ENCODE measurements at places on chromosomes 7 and 10. TPM values are rescaled to one million over a fixed set of nuclear protein-coding genes. Genes with fewer than 3 reads are reported as not detected.

The DYDC2 gene
- total RNA-seq: not detected

The FRG2B gene
- not detected for total RNA-seq

The VENTX gene
- not detected for total RNA-seq

The SLC37A3 gene
- total RNA-seq: 78.6 TPM

The TAS2R3 gene
- 1.7 TPM for total RNA-seq

The GBX1 gene
- not detected for total RNA-seq

The COL17A1 gene
- under 0.01 TPM for total RNA-seq

The MIOS gene
- 21.7 TPM for total RNA-seq

The CRYGN gene
- total RNA-seq: not detected

The PDSS1 gene
- total RNA-seq: 17.6 TPM

The ZNF467 gene
- total RNA-seq: under 0.01 TPM

The SPOCK2 gene
- 0.33 TPM for total RNA-seq

The ANKRD61 gene
- not detected for total RNA-seq

The C10orf53 gene
- total RNA-seq: not detected

The CTAGE15 gene
- not detected for total RNA-seq

The CALHM1 gene
- total RNA-seq: not detected

The CCDC172 gene
- total RNA-seq: not detected

The KCNMA1 gene
- total RNA-seq: 0.93 TPM

The ACBD7 gene
- under 0.01 TPM for total RNA-seq

The TRPV5 gene
- not detected for total RNA-seq

The CUL2 gene
- 29.8 TPM for total RNA-seq

The TMEM72 gene
- not detected for total RNA-seq

Measured in melanocyte of skin (primary cell).